Stimulated activated CD8-positive, alpha-beta memory T cell treated with anti-CD3 and anti-CD28 coated beads, Interleukin-4, amount 100 ng/mL, for 1 hour (primary cell): ENCODE measurements at places on chromosomes 3 and 15.

DNA sequence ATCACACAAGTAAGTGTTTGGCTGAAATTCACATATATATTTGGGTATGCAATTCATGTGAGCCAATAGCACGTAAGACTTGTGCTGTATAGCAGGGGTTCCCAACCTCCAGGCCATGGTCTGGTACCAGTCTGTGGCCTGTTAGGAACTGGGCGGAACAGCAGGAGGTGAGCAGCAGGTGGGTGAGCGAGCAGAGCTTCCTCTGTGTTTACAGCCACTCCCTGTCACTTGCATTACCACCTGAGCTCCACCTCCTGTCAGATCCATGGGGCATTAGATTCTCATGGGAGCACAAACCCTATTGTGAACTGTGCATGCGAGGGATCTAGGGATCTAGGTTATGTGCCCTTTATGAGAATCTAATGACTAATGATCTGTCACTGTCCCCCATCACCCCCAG, 59.7 kb downstream of the MAP3K13 start:
- DNase-seq, result no peak

DNA sequence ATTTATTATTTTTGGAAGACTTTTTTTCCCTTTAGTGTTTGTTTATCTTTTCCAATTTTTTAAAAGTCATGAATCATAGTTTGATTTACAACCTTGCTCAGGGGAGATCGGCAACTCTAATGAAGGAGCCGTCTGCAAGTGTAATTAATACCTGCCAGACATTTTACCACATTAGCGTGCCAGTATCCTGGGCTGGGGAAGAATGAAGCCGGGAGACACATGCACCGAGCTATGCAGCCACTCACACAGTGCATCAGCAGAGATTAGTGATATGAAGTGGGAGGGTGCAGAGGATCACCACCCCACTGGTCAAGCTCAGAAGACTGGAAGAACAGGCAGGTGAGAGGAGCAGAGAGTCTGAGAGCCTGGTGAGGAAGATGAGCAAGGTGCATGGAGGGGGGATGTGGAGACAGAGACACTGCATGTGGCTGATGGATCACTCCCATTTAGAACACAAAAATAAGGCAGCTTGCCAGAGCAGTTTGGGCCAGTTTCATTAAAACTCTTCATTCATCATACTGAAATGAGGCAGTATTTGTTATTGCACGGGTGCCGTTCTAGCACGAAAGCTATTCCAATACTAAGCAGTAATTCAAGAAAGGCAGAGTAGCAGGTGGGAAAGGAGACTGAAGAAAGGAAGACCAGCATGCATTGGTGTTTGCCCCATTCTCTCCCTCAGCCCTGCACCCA, 821.6 kb downstream of the TUSC7 start:
- DNase-seq, result no peak

DNA sequence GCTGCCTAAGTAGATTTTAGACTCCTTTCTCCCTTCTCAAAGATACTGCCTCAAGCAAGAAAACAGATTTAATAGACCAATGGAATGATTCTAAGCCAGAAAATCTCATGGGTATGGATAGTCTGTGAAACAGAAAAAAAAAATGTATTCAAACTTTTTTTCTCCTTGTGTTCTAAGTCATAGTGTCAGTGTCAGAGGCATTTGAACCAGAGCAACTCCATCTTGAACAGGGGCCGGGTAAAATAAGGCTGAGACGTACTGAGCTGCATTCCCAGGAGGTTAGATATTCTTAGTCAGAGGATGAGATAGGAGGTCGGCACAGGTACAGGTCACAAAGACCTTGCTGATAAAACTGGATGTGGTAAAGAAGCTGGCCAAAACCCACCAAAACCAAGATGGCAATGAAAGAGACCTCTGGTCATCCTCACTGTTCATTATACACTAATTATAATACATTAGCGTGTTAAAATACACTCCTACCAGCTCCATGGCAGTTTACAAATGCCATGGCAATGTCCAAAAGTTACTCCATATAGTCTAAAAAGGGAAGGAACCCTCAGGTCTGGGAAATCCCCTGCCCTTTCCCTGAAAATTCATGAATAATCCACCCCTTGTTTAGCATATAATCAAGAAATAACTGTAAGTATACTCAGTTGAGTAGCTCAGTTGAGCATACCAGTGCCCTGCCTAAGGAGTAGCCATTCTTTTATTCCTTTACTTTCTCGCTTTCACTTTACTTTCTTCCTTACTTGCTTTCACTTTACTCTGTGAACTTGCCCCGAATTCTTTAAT, 72.8 kb upstream of the GOLGA8B start:
- DNase-seq, result no peak

DNA sequence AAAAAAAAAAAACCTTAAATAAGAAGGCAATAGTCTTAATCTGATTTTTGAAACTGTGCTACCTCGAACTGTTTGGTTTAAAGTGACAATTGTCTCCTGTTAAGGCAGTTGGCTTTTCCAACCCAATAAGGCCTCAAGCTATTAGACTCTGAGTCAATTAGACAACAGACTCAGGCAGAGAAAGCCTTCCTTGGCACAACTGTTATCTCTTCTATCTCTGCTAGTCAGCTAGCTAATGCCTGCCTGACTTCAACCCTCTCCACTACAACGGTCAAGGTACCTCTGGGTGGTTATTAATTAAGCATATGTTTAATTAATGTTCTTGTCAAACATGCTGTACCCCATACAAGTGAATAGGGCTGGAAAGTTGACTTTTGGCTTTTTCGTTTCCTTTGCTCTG, 110.2 kb upstream of the NLGN1 start:
- no peak for DNase-seq

DNA sequence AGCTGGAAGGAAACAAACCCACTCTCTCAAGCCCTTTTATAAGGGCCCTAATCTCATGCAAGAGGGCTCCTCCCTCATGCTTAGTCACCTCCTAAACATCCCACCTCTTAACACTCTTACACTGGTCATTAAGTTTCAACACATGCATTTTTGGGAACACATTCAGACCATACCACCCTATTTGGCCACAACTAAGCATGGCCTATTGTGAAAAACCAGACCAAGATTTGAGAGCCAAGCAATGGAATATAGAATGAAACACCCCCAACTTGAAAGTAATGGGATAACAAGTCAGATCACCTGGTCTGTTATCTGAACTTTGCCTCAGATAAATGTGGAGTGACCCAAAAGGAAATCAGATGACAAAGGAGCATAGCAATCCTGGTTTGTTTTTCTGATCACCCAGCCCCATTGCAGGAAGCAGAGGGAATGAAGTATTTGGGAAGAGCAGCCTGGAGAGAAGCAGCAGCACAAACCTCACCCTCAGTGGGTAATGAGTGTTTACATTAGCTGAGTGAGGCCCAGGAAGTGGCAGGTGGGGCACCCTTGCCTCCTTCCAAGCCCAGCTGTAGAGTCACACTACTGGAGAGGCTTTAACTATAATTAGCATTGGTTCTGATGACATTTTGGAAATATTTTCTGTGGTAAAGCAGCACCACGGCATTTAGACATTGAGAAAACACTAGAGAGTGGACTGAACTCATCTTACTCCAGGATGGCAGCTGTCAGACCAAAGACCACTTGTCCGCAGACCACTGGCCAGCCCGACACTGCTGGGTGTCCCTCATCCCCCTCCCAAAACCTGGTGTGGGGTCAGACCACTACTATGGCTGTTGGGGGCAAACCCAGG, 48.8 kb upstream of the PRTG start:
- DNase-seq, result no peak

GRCh38 chr3:139346771-139347170, 3.0 kb downstream of the MRPS22 start:
- no peak for DNase-seq
